ENCODE measurements at places on chromosomes 3 and 15.
A peak's percentile ranks its signal among the peaks of the same experiment; 100 is the strongest.

- DNase-seq: no peak
These were observed 219.4 kb upstream of the STRIT1 start for GRCh38 chr3:155512867-155513261.

DNA sequence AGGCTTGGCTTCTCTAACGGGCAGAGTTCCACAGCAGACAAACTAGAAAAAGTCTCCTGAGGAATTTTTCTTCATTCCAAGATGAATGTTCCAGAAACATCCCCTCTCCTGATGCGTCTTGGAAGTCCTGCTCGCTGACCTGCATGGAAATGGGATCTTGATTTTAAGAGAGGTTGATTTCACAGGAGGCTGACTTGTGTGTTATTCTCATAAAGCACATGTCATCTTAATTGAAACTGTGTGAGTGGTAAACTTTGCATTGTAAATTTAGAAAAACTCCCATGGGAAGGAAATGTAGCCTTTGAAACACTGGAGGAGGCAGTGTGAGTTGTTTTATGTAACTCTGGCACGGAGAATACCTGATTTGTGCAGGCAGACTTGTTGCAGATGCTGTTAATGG lies 337.8 kb upstream of the NR2E3 start:
- DNase-seq: no peak

GRCh38 chr15:65952391-65953053 lies 83.2 kb downstream of the RAB11A start:
- DNase-seq: peak; percentile 30

GRCh38 chr15:26729030-26729429 lies 43.8 kb downstream of the GABRB3 start:
- no peak for DNase-seq

DNA sequence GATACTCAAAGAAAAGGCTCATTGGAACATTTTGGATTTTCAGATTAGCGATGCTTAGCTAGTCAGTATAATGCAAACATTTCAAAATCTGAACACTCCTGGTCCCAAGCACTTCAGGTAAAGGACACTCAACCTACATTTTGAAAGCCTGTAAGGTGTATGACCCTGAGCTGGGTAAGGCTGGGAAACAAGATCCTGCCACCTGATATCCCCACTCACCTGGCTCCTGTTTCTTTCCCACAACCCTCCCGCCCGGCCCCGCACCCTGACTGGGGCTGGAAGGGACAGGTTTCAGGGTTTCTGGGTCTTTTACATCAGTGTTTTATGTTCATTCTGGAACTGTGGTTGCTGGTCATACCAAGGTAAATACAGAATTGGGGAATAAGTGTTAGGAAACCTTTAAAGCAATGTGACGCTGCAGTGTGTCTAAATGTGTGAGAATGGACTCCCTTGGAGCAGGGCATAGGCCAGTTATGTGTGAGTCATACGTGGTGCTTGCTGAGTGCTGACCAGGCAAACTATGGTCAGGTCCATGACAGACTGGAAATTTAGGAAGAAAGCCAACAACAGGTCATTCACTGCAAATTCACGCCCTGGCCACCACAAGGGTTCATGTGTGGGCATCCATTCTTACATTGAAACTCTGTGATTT lies 22.9 kb downstream of the CTXND1 start:
- DNase-seq: no peak

DNA sequence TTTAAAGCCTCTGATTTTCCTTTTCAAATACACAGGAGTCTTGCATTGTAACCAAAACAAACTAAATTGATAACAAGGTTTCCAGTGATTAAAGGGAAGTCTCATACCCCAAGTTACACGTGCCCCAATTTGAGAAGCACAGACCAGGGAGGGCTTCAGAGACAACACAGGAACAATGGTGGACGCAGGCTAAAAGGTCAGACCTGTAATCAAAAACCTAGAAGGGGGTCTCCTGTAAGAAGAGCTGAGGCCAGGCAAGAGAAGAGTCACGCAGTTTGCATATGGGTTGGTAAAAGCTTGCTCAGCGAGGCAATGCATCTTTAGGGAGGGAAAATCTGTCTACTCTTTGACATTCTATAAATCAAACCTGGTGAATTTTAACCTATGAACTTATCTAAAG lies 58.6 kb upstream of the MCF2L2 start:
- DNase-seq: no peak

- peak; percentile 16 for DNase-seq
These were observed 37.0 kb downstream of the RASA2 start for GRCh38 chr3:141523615-141524375.

- DNase-seq: peak; percentile 10
These were observed 173.3 kb downstream of the TMEM108 start for GRCh38 chr3:133211449-133211848.

GRCh38 chr15:72982714-72983113 lies 69.5 kb upstream of the NEO1 start:
- no peak for DNase-seq

DNA sequence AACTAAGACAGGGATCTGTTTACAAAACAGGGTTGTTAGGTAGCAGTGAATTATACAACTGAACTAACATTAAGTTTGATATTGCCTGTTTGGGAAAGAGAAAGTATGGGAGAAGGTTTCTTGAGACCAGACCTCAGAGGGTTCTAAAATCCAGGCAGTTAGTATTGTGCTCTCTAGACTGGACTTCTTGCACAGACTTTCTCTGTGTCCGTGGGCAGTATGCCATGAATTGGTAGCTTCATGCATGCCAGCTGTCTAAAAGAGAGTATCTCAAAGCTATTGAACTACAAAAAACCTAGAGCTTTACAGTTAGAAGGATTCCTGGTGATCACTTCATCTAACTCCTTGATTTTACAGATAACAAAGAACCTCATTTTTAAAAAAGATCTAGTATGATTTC lies 12.5 kb downstream of the SAMD7 start:
- DNase-seq: no peak
